ENCODE measurements at places on chromosomes 3 and 15. TPM values are rescaled to one million over a fixed set of nuclear protein-coding genes. Genes with fewer than 3 reads are reported as not detected.

DNA sequence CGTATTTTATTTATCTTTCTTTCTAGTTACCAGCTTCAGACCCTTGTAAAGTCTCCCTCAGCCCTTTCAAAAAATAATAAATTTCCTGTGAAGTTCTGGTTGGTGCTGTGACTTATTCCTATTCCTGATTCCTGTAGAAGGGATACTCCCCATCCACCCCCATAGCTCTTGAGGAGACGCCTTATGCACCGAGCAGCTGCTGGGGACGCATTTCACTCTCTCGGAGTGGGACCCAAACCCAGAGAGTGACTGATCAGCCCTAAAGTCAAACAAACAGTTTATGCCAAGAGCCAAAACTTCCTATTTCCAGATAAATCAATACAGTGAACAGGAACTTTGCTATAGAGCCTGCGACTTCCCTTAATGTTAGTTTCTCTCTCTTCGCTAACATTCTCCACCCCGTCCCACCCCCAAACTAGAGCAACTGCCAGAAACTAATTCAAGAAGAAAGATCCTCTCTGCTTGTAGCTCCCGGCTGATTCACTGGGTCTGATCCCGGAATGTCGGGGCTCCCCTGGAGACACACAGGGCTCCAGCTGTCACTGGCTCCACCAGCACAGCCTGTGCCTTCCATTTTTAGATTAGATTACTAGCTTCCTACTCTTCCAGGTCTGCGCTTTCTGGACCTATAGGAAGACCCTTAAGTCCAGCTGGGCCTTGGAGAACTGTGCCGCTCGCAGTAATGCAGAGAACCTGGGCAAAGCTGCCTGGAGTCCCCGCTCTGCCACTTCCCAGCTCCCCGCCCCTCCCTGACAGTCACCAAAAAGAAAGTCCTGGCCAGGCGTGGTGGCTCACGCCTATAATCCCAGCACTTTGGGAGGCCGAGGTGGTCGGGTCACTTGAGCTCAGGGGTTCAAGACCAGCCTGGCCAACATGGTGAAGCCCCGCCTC, 45.2 kb downstream of the KLHL25 start:
- peaks cover 43% of the 10 kb centered on the region for H3K36me3 ChIP-seq
- no peak for DNase-seq
- H3K4me3 ChIP-seq: no peak overlapping the region
- no peak overlapping the region for H3K27ac ChIP-seq
- peaks cover 15% of the 10 kb centered on the region for H3K4me1 ChIP-seq

- no peak overlapping the region for H3K4me3 ChIP-seq
- H3K27me3 ChIP-seq: no peaks in the 10 kb centered on the region
- DNase-seq: no peak
- peaks cover 31% of the 10 kb centered on the region for H3K36me3 ChIP-seq
Observed at GRCh38 chr15:43878446-43878845, 51.6 kb downstream of the WDR76 start.

The GLDN gene
- total RNA-seq: 0.14 TPM

DNA sequence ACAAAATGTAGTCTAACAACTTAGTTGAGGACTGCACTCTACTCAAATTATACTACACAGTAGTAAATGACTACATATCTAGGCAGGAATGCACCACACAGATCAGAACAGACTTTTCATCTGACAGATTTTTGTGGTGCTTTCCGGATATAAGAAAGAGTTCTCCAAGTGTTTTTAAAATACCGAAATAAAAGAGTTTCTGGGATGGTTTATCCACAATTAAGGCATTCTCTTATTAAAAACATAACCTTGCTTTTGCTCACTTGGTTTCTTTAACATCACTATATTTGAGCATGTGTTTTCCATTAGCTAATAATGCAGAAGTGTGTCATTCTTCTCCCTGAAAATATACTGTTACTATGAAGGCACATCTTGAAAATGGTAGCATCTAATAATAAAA, 132.9 kb downstream of the MAGI1 start:
- H3K4me1 ChIP-seq: no peaks in the 10 kb centered on the region
- no peak overlapping the region for H3K27ac ChIP-seq
- no peaks in the 10 kb centered on the region for H3K36me3 ChIP-seq
- no peaks in the 10 kb centered on the region for H3K27me3 ChIP-seq

DNA sequence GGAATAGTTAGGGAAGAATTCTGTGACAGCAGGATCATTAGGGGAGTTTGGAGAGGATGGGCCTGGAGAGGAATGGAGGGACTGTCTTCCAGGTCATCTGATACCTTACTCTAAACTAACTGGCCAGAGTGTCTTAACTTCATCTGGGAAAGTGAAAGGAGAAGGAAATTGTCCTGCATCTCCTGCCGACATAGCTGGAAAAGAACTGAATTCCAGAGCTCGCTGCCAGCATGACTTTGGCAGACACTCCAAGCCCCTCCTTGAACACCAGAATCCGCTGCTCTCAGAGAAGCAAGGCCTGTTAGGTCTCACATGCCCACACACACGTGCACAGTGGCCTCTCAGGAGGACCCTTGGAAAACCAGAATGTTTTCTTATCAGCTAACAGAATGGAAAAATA, 10.5 kb downstream of the ABI3BP start:
- no peaks in the 10 kb centered on the region for H3K36me3 ChIP-seq
- no peak overlapping the region for H3K27ac ChIP-seq
- no peaks in the 10 kb centered on the region for H3K4me1 ChIP-seq
- no peak for DNase-seq
- no peaks in the 10 kb centered on the region for H3K27me3 ChIP-seq
